Chondrocyte (in vitro differentiated cells): ENCODE measurements at places on chromosomes 5 and 9. TPM values are rescaled to one million over a fixed set of nuclear protein-coding genes. Genes with fewer than 3 reads are reported as not detected.

FGF1 gene
- total RNA-seq = 2.9 to 7.9 TPM (median 6.9 TPM) in 3 replicates

SPINK9 gene
- not detected in 3 replicates for total RNA-seq

CDKN2A gene
- 20.7 to 31.7 TPM (median 21.2 TPM) in 3 replicates for total RNA-seq

FAM153A gene
- 0.17 to 0.69 TPM in 2 of 3 replicates, not detected in the other for total RNA-seq

CBY3 gene
- not detected in 3 replicates for total RNA-seq

CCL21 gene
- not detected in 3 replicates for total RNA-seq

GPR150 gene
- 0.33 to 0.42 TPM in 2 of 3 replicates, not detected in the other for total RNA-seq

SLC9A3 gene
- 0.95 to 1.4 TPM (median 1.1 TPM) in 3 replicates for total RNA-seq

CLPTM1L gene
- total RNA-seq = 75.8 to 108 TPM (median 81.6 TPM) in 3 replicates

RANBP17 gene
- 22.5 to 35.7 TPM (median 24.5 TPM) in 3 replicates for total RNA-seq

RNF183 gene
- total RNA-seq = not detected in 3 replicates

MYMK gene
- total RNA-seq = not detected in 3 replicates

N4BP3 gene
- total RNA-seq = 0.27 to 0.44 TPM (median 0.32 TPM) in 3 replicates

GRCh38 chr5:151047814-151048425 is 27.5 kb downstream of the GPX3 start:
- no peak for DNase-seq
- peaks cover 8% of the 10 kb centered on the region for H3K4me1 ChIP-seq
- no peak overlapping the region for H3K4me3 ChIP-seq
- H3K27ac ChIP-seq = no peak overlapping the region
- H3K27me3 ChIP-seq = no peaks in the 10 kb centered on the region
- H3K36me3 ChIP-seq = peaks cover 21% of the 10 kb centered on the region

- no peak for DNase-seq
- H3K27ac ChIP-seq = no peak overlapping the region
- H3K4me3 ChIP-seq = no peak overlapping the region
Observed at GRCh38 chr5:31355337-31355736, 161.9 kb downstream of the CDH6 start.

DNA sequence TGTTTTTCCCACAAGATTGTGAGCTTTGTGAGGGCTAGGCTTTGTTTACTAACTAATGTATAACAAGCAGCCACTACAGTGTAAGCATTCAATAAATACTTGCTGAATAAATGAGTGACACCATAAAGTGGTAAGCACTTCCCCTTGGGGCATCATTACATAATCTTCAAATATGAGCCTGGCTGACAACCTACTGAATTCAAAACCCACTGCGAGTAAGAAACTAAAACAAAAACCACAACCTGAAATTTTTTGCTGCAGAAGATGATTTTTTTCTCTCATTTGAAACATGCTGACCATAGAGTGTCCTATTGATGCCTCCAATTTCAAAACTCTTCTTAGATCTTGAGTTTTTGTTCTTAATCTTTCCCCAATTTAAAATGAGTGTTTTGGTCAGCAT is 331.3 kb upstream of the CCNG1 start:
- H3K27me3 ChIP-seq = peaks cover 5% of the 10 kb centered on the region
- H3K4me3 ChIP-seq = no peak overlapping the region
- H3K36me3 ChIP-seq = no peaks in the 10 kb centered on the region
- DNase-seq = no peak

DNA sequence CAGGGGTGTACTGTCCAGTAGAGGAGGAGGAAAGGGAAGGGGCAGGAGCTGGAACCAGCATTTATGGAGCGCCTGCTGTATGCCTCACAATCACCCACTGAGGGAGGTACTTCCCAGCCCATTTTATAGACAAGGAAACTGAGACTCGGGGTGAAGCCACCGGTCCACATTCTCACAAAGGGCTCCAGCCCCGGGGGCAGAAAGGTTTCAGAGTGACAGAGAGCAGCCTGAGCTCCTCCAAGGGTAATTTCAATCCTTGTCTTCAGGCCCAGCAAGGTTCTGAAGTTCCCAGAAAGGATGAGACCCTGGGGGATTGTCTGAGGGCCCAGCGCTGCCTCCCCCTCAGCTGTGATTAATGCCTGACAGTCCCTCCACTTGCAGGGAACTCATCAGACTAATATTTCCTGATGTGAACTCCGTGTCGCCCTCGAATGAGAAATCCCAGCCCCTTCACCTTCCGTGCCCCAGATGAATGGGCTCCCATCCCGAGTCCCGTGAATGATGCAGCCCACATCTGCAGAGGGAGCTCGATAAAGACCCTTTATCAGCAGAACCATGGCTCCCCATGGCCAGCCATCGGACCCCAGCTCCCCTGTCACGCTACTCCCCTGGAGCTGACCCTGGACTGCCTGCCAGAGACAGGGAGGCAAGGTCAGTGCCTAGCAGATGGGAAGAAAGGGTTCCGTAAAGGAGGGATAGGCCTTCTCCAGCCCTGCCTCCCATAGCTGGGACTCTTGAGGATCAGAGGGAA is 32.1 kb upstream of the MVB12B start:
- H3K4me1 ChIP-seq = no peaks in the 10 kb centered on the region
- no peak for DNase-seq
- no peaks in the 10 kb centered on the region for H3K36me3 ChIP-seq
- peaks cover 12% of the 10 kb centered on the region for H3K27me3 ChIP-seq
- no peak overlapping the region for H3K27ac ChIP-seq

DNA sequence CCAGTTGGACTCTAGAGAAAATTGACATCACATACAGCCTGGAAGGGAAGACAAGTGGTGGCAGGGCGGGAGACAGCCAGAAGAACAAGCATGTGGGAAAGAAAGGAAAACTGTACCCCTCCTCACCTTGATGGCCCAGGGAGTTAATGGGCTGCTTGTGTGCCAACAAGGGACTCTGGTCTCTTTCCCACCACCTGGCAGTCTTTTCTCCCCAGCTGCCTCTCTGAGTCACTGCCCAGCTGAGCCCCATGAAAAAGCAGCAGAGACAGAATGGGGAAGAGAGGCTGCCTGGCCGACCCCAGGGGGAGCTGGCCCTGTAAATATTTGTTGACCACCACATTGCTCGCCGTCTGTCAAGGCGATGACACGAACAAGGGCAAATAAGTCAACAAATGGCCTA is 359.4 kb downstream of the ENC1 start:
- peaks cover 14% of the 10 kb centered on the region for H3K4me1 ChIP-seq
- no peaks in the 10 kb centered on the region for H3K27me3 ChIP-seq
- H3K36me3 ChIP-seq = no peaks in the 10 kb centered on the region
- H3K27ac ChIP-seq = no peak overlapping the region
- no peak for DNase-seq

DNA sequence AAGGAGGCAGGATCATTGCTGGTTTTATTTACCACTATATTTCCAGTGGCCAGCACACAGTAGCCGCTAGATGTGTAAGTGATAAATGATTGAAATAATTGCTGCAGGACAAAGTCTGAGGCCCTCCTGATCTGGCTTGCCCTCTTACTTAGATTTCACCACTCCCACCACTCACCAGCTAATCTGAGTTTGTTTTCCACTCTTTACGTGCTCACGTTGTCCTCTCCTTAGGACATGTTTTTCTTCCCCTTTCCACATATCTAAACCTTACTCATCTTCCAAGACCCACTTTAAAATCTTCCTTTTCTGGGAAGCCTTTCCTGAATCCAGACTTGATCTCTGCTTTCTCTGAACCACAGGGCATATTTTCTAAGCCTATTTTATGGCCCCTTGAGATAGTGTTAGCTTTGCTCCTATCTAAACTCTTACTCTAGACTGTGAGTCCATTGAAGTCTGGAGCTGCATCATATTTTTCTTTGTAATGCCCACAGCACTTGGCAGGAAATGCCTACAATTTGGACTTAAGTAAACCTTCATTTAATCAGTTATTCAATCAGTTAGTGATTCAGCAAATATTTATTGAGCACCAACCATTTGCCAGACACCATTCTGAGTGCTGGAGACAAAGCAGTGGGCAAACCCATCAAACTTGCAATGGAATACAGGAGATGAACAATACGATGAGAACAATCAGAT is 2.4 kb downstream of the TLR4 start:
- no peak for DNase-seq
- peaks cover 10% of the 10 kb centered on the region for H3K36me3 ChIP-seq
- peaks cover 54% of the 10 kb centered on the region for H3K4me1 ChIP-seq
- no peaks in the 10 kb centered on the region for H3K27me3 ChIP-seq
- H3K4me3 ChIP-seq = peak overlapping the region; percentile 67
- peak overlapping the region; percentile 73 for H3K27ac ChIP-seq

GRCh38 chr9:129242191-129242941 is 64.3 kb upstream of the IER5L start:
- H3K4me3 ChIP-seq = no peak overlapping the region
- H3K27ac ChIP-seq = no peak overlapping the region
- H3K27me3 ChIP-seq = no peaks in the 10 kb centered on the region
- DNase-seq = peak; percentile 54

DNA sequence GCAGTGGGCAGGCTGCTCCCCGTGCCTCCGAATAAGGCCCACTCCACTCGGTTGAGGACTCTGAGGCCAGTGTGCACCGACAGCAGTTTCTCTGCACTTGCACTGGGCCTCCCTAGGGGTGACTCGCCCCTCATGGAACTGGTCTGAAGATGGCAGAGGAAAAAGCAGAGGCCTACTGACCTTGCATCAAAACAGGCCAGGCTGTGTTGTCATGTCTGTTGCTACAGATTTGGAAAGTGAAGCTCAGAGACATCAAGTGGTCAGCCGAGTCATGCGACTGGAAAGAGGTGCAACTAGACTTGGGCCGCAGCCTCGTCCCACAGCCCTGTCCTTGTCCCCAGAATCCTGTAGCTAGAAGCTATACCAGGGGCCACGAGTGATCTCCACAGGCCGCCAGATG is 78.3 kb downstream of the DCP2 start:
- H3K27me3 ChIP-seq = no peaks in the 10 kb centered on the region
- H3K4me1 ChIP-seq = peaks cover 26% of the 10 kb centered on the region
- DNase-seq = no peak
- no peak overlapping the region for H3K4me3 ChIP-seq
- no peaks in the 10 kb centered on the region for H3K36me3 ChIP-seq
- no peak overlapping the region for H3K27ac ChIP-seq

GRCh38 chr9:80004714-80005113 is 432.9 kb downstream of the TLE4 start:
- no peaks in the 10 kb centered on the region for H3K27me3 ChIP-seq
- H3K4me1 ChIP-seq = peaks cover 31% of the 10 kb centered on the region
- peak overlapping the region; percentile 86 for H3K27ac ChIP-seq
- no peak overlapping the region for H3K4me3 ChIP-seq
- DNase-seq = no peak

GRCh38 chr5:167720676-167721260 is 570.7 kb upstream of the WWC1 start:
- peaks cover 3% of the 10 kb centered on the region for H3K27me3 ChIP-seq
- H3K27ac ChIP-seq = no peak overlapping the region
- H3K36me3 ChIP-seq = no peaks in the 10 kb centered on the region
- no peak overlapping the region for H3K4me3 ChIP-seq
- DNase-seq = no peak
- H3K4me1 ChIP-seq = peaks cover 20% of the 10 kb centered on the region

GRCh38 chr9:130306823-130307666 is 41.5 kb downstream of the HMCN2 start:
- H3K36me3 ChIP-seq = no peaks in the 10 kb centered on the region
- H3K27ac ChIP-seq = no peak overlapping the region
- no peak for DNase-seq
- H3K4me1 ChIP-seq = peaks cover 8% of the 10 kb centered on the region

DNA sequence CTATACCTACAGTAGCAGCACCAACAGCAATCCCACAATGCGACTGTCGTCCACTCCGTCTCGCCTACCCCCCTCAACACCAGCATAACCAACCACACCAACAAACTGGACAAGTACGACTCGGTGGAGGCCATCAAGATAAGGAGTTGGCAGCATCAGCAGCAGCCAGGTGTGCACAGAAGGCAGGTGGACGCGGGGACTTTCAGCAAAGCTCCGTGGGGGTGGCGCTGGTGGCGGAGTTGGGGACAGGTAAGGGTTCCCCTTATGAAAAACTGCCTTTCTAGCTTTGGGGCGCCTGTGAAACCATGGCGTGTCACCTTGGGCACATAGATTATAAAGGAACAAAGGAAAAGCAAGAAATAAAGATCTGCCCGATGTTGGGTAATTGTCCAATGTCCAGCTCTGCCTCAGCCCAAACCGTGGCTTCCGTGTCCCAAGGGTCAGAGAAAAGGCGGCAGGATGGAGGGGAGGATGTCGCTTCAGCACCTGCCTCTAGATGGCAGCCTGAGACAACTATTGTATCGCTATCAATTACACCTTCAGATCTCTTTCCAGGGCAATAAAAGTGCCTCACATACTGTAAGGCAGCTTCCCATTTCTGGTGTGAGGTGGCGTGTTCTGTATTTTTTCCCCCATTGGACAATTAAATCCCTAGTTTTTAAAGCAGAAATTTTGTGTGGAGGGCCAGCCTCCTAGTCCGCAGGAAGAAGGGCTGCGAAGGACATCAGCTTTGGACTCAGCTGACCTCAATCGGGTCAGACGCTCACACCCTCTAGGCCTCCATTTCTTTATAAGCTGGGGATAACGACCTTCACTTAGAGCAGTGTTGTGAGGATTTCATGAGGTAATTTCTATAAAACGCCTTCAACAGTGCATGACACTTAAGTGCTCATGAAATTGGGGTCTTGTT is 58.8 kb downstream of the MTRR start:
- no peak overlapping the region for H3K4me3 ChIP-seq
- no peak overlapping the region for H3K27ac ChIP-seq
- no peak for DNase-seq
- no peaks in the 10 kb centered on the region for H3K36me3 ChIP-seq

- peaks cover 26% of the 10 kb centered on the region for H3K4me1 ChIP-seq
- H3K36me3 ChIP-seq = no peaks in the 10 kb centered on the region
- peaks cover 2% of the 10 kb centered on the region for H3K27me3 ChIP-seq
Observed at GRCh38 chr9:108743901-108744371, 111.8 kb downstream of the ACTL7B start.

DNA sequence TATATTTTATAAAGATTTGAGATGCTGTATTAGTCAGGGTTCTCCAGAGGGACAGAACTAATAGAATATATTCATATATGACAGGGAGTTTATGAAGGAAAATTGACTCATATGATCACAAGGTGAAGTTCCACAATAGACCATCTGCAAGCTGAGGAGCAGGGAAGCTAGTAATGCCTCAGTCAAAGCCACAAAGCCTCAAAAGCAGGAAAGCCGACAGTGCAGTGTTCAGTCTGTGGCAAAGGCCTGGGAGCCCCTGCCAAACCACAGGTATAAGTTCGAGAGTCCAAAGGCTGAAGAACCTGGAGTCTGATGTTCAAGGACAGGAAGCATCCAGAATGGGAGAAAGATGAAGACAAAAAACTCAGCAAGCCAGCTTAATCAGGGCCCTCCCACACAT is 382.2 kb downstream of the LRRC70 start:
- no peaks in the 10 kb centered on the region for H3K36me3 ChIP-seq
- H3K27me3 ChIP-seq = peaks cover 3% of the 10 kb centered on the region
- no peaks in the 10 kb centered on the region for H3K4me1 ChIP-seq
- no peak overlapping the region for H3K4me3 ChIP-seq
- no peak overlapping the region for H3K27ac ChIP-seq
